Astrocyte (in vitro differentiated cells and primary cell): ENCODE measurements at places on chromosomes 7 and 10. TPM values are rescaled to one million over a fixed set of nuclear protein-coding genes. Genes with fewer than 3 reads are reported as not detected.

GRCh38 chr7:17242504-17242903, 55.9 kb upstream of the AHR start:
- no peak for DNase-seq

GRCh38 chr10:55174419-55174818, 373.4 kb upstream of the PCDH15 start:
- no peak for DNase-seq

DNA sequence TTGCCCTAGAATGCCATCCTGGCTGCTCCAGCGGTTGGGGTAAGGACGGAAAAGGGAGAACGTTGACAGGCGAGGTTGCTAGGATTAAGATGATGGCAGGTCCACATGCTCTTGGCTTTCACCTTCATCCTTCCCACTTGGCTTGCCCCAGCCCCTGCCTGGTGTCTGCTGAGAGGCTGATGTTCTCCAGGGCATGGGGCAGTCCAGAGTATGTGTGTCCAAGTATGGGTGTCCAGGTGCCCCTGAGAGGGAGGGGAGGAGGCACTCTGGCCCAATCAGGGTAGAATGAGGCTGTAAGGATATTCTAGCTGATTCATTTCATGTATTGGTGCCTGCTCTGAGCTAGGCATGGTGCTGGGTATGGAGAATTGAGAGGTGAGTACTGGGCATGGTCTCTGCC, 12.6 kb downstream of the NEURL1 start:
- no peak for DNase-seq

DNA sequence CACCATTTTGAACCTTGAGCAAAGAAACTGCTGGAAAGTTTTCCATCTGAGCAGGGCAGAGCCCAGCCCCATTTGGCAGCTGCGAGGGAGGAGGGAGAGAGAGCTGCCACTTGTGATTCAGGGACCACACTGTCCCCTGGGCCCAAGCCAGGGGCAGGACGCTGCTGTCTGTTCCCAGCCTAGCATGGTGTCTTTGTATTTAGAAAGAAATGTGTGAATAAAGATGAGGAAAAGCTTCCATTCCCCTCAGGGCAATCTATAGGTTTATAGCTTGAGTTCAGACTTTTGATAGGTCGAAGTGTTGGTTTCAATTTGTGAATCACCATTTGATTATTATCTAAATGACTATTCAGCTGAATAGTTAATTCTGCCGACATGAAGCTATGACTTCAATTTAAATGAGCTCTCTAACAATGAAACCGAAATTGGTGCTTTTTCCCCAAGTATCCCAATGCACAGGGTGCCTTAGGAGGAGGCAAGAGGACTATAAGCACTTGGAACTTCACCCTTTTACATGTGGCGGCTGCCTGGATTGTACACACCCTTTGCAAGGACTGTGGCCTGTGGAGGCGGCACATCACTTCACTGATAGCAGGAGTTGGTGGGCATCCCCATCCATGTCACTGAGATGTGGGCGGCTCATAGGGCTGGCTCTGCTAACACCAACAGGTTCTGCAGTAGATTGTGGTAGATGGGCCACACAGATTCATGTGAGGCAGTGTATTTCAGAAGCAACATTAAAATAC, 223.5 kb downstream of the CCDC3 start:
- no peak for DNase-seq

- no peak for DNase-seq
Measured at GRCh38 chr10:28925121-28925663, 247.9 kb downstream of the BAMBI start.

- DNase-seq: no peak
Measured at GRCh38 chr7:31311552-31311951, 29.0 kb downstream of the NEUROD6 start.

Gene NME8
- total RNA-seq: not detected in 2 replicates

GRCh38 chr10:66786709-66787108, 139.1 kb upstream of the LRRTM3 start:
- no peak for DNase-seq
